GOT3 (cell line): ENCODE measurements at places on chromosomes 5 and 9.

DNA sequence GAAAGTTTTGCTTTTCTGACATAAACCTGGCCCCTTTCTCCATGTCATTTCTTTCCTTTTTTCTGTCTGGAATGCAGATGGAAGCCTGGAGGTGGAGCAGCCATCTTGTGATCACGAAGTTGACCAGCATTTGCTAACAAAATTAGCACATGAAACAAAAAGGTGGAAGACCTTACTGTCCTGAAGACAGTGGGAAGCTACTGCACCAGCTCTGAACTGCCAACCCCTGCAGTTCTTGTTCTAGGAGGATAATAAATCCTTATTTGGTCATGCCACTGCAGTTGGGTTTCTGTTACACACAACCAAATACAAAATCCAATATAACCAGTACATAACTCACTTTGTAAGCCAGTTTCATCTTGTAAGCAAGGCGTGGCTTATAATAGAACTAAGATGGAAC, 249.4 kb upstream of the TBCA start:
- DNase-seq, result no peak

GRCh38 chr5:61463596-61463995, 131.5 kb downstream of the ZSWIM6 start:
- no peak for DNase-seq

DNA sequence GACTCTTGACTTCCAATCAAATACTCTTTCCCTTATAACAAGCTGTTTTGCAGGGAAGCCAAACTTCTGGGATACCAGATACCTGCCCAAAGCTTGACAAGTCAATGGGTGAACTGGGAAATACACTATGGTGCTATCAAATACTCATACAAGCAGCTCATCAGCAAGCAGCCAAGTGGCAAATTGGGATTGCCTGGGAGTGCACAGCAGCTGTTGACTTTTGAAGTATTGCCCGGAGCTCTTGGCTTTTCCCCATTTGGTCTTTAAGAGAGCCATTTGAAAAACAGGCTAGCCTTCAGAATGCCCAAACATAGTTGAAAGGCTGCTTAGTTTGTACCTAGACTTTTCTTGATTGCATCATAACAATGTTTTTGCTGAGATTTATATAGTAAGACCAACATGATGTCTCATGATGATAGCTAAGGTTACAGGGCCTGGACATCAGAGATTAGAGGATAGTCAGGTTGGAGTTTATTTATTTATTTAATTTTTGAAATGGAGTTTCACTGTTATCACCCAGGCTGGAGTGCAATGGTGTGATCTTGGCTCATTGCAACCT, 210.1 kb upstream of the ZNF608 start:
- no peak for DNase-seq

- DNase-seq, result no peak
These were observed 491.1 kb downstream of the KIF4B start for GRCh38 chr5:155504606-155505005.

GRCh38 chr9:34659592-34660253, 2.7 kb downstream of the CCL27 start:
- DNase-seq, result no peak

GRCh38 chr5:114311968-114312367, 49.9 kb upstream of the KCNN2 start:
- no peak for DNase-seq

DNA sequence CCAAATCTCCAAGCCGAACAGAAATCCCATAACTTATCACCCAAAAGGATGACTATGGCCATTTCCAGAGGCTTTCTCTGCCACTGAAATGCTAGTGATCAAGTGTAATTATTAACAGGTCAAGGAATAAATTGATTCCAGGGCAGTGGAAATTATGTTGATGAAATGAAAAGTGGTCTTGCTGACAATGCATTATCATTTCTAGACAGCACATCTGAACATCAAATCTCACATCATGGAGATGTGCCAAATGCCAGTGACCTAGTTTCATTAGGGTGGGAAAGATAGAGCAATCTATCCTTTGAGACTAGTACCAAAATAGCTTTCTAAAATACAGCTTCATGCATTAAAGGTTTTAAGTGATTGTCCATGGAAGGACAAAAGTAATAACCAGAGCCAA, 86.1 kb downstream of the AUH start:
- DNase-seq, result no peak

DNA sequence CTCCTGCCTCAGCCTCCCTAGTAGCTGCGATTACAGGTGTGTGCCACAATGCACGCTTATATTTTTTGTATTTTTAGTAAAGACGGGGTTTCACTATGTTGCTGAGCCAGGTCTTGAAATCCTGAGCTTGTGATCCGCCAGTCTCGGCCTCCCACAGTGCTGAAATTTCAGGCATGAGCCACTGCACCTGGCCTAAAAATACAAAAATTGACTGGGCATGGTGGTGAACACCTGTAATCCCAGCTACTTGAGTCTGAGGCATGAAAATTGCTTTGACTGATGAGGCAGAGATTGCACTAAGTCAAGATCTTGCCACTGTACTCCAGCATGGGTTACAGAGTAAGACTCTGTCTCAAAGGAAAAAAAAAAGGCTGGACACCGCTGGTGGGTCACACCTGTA, 13.1 kb upstream of the DYNC2I2 start:
- DNase-seq, result no peak

- DNase-seq, result no peak
These were observed 146.1 kb downstream of the MAST4 start for GRCh38 chr5:66742083-66742895.

- DNase-seq, result no peak
These were observed 70.5 kb downstream of the FOXD1 start for GRCh38 chr5:73378070-73378469.

DNA sequence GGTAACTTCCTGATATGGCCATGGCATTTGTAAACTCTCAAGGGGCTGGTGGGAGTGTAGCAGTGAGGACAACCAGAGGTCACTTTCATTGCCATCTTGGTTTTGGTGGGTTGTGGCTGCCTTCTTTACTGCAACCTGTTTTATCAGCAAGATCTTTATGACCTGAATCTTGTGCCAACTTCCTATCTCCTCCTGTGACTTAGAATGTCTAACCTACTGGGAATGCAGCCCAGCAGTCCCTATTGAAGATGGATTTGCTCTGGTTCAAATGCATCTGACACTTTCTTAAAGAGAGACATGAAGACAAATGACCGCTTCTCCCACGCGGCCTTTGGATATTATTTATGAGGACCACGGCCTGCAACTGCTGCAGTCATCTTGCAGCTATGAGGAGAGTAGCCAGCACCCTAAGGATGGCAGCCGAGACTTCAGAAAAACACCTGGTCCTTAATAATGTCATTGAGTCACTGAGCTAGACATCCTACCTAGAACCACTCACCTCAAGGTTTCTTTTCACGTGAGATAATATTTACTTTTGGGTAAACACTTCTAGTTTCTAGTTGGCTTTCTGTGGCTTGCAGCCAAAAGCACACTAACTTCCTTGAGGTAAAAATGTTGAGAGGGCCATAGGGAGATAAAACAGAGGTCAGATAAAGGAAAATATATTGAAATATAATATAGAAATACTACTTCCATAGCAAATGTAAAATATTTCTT, 28.2 kb downstream of the CETN3 start:
- DNase-seq, result no peak

DNA sequence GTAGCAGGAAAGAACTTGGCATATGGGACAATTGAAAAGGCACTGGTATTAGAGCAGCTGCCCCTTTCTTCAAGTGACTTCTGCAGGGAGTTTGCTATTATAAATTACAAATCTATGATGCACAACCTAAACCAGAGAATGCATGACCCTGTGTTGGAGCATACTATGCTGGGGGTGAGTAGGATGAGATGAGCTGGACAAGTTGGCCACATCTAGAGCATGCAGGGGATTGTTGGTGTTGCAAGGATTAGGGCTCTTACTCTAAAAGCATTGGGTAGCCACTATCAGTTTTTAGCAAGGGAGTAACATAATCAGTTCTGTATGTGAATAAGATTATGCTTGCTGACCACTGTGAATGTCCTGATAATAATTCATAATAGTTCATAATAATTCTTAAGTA, 186.7 kb downstream of the KIAA0825 start:
- no peak for DNase-seq

DNA sequence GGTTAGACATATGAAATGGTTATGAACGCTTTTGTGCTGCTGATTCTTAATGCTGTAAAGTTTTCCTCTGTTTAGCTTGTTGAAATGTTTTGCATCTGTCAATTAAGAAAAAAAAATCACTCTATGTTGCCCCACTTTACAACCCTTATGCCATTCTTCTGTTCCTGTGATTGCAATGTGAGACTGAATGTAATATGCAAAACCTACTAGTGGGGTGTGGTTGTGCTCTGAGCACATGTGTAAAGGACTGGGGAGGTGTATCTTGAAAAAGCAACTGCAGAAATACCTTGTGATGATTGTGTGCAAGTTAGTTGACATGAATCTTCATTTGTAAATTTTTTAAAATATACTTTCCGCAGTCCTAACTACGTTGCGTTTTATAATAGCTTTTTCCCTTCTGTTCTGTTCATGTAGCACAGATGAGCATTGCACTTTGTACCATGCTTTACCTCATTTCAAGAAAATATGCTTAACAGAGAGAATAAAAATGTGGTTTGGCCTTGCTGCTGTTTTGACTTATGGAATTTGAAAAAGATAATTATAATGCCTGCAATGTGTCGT, 357.0 kb upstream of the PIK3R1 start:
- no peak for DNase-seq

DNA sequence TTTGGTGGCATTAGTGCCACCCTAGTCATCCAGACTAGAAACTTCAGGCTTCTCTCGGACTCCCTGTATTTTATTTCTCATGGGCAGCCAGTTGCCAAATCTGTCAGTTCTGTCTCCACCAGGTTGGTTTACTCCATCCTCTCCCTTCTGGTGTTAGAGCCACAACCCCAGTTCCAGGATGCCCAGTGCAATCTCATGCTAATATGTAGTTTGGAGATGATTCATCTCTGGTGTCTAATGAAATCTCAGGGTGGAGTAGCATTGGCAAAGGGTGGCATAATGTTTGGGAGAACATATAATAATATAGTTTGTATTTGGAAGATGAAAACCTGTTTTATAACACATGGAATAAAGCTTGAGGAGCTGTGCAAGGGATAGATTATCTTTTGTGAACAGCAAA, 30.2 kb downstream of the SLC46A2 start:
- DNase-seq, result no peak

DNA sequence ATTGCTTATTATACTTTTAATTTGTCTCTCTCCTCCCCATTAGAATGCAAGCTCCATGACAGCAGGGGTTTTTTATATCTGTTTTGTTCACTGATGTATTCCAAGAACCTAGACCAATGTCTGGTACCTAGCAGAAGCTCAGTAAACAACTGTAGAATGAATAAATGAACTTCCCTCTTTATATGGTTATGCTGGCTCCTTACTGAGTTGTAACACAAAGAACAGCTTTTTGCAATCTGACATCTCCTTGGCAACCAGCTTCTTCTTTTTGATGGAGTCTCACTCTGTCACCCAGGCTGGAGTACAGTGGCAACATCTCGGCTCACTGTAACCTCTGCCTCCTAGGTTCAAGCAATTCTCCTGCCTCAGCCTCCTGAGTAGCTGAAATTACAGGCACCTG, 13.6 kb downstream of the TRMO start:
- DNase-seq, result no peak

GRCh38 chr9:124428751-124429529, 13.7 kb upstream of the PSMB7 start:
- no peak for DNase-seq
